8988T (cell line): ENCODE measurements at places on chromosomes 3 and 15.

GRCh38 chr15:56371495-56372147, 6.4 kb downstream of the TEX9 start:
- DNase-seq = no peak

DNA sequence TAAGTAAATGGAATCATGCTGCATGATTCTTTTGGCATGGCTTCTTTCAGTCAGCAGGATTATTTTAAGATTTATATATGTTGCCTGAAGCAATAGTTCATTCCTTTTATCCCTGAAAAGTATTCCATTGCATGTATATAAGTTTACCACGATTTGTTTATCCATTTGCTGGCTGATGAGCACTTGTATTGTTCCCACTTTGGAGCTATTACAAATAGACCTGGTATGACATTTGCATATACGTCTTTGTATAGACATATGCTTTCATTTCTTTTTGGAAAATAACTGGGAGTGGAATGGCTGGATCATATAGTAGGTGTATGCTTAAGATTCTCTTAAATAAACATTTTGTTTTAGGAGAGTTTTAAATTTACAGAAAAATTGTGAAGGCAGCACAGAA, 79.3 kb upstream of the CBLB start:
- DNase-seq = no peak

- no peak for DNase-seq
Measured at GRCh38 chr3:41693799-41694198, 268.1 kb downstream of the ULK4 start.

DNA sequence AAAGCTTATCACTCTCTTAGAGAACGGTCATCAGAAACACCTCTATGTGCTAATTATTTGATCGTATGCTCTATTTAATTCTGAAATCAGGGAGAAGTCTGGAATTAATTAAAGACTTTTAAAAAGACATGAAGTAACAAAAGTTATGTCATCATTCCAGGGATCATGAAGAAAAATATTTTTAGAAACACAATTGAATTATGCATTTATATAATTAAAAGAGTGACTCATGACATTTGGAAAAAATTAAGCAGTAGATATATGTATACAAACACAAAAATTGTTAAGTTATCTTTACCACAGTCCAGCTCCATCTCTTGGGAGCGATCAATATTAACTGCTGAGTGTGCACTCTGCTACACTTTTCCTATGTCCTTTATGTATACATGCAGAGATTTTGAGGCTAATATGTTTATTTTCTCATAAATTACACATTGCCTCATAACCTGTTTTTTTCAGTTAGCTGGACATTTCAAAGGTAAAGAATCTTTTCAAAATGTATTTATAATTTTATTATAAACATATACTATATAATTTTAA, 717.7 kb downstream of the GBE1 start:
- DNase-seq = no peak

DNA sequence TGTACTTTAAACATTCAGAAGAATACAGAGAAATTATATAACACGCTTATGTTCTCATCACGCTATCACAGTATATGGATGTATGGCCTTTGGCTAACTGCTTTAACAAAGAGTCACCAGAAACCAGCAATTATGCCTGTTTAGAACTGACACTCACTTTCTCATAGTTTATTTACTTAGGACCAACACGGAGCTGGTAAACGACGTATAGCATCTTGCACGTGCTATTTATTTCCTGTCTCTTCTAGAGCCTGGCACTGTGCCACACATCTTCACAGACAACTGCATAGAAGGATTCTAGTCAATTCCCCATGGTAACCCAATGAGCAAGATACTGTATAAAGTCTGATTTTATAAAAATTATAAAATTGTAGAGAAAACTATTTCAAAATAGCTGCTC, 43.6 kb downstream of the TBC1D2B start:
- no peak for DNase-seq

DNA sequence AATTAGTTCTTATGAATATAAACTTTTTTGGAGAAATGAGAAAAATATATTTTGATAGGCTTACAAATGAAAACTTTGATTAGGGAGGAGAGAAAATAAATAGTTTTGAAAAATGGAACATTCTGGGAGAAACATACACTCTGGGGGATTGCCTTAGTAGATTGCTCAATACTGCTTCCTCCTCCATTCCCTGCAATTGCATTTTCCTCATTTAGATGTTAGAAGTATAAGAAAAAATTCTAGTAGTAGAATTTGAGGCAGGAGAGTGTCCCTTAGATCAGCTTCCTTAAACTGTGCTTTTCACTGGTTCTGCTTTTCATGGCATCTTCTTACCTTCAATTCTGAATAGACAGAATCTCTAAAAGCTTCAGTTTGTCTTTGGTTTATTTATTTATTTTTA, 46.2 kb upstream of the CTDSPL2 start:
- DNase-seq = no peak

DNA sequence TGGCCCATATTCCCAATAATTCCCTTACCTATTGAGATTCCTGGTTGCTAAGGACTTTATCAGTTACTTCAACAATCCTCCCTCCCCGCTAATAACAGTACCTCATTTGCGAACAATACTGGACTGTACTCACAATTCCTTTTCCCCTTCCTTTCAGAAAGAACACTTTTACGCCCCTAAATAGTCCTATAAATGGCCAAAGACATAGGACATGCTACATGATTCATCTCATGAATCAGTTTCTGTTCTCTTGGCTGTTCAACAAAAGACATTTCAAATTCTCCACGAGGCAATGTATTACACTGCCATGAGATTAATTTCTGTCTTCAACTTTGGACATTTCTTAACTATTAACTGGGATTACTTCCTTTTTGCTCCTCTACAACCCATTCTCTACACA, 264.4 kb downstream of the TIGIT start:
- DNase-seq = no peak

DNA sequence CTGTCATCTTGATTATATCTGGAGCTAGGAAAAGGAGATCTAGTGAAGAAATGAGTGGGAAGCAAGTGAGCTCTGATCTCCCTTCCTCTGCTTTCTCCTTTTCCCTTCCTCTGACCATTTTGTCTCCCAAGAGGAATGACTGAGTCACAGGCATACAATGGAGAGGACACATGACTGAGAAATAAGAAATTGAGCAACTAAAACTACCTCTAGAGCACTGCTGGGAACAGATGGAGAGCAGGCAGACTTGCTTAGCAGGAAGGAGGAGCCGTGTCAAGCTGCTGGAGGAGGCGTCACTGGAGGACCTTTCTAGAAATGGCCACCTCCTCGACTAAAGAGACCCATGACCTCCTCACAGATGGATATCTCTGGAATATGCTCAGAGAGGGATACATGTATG, 66.9 kb upstream of the MYO5C start:
- no peak for DNase-seq

- no peak for DNase-seq
Measured at GRCh38 chr15:69941706-69942495, 155.8 kb downstream of the TLE3 start.

DNA sequence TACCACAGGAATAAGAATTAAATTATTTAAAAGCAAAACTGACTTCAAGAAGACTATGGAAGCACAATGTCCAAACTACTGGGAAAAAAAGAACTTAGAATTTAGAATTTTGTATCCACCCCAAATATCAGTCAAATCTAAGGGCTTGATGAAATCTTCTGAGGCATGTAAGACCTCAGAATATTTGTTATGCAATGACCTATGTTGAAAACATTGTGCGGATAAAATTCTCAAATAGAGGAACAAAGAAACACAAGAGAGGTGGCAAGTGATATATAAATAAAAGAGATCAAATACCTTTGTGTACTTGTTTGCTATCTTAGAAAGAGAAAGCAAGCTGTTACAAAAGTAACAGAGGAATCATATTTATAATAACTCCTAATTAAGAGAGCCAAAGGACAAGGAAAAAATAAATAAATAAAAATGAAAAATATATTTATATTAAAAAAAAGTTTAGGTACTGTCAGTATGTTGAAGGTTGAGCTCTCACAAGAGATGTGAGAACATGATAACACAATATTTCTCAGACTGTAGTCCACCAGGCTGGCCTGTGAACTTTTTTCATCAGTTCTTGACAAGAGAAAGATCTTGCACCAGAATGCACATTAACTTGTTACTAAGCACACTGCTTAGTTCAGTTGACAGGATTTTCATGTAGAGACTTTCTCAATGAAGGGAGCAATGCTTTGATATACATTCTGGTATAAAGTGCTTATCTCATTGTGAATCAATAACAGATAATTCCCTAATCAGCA, 50.0 kb downstream of the CPA3 start:
- no peak for DNase-seq

GRCh38 chr15:85444122-85444745, 63.8 kb downstream of the AKAP13 start:
- no peak for DNase-seq

- no peak for DNase-seq
Measured at GRCh38 chr3:49352890-49353421, 5.2 kb downstream of the GPX1 start.

DNA sequence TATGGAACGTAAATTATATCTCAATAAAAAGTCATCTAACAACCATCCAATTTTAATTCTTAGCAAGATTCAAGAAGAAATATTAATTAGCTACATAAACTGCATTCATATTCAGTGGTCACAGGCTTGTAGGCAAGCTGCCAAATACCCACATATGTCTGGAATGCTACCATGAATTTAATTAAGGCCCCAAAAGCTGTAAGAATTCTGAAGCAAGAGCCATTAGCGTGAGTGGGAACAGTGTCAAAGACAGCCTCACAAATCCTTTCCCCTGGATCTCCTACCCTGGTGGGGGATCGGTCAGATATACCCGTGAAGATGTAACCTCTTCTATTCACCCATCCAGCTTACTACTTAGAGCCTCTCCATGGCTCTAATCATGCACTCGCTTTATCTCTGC, 40.0 kb downstream of the ATG7 start:
- DNase-seq = no peak

- no peak for DNase-seq
Measured at GRCh38 chr3:94115482-94115881, 52.6 kb downstream of the NSUN3 start.

DNA sequence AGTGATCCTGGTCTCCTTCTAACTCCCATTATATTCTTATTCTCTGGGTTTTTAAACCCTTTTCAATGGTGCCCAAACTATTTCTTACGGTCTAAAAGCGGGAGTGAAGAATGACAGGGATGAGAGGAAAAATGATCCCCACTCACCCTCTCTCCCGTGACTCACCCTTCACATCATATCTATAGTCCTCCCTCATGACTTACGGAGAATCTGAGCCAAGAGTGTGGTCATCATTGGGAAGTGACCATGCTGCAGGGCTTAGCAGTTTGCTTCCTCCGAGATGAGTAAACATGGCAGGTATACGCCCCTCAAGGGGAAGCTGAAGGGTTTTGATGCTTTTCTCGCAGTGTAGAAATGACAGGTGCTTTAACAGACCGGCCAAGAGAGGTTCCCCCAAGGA, 274.0 kb downstream of the RYR3 start:
- DNase-seq = no peak

- DNase-seq = no peak
Measured at GRCh38 chr3:160735826-160736225, 20.2 kb upstream of the PPM1L start.

DNA sequence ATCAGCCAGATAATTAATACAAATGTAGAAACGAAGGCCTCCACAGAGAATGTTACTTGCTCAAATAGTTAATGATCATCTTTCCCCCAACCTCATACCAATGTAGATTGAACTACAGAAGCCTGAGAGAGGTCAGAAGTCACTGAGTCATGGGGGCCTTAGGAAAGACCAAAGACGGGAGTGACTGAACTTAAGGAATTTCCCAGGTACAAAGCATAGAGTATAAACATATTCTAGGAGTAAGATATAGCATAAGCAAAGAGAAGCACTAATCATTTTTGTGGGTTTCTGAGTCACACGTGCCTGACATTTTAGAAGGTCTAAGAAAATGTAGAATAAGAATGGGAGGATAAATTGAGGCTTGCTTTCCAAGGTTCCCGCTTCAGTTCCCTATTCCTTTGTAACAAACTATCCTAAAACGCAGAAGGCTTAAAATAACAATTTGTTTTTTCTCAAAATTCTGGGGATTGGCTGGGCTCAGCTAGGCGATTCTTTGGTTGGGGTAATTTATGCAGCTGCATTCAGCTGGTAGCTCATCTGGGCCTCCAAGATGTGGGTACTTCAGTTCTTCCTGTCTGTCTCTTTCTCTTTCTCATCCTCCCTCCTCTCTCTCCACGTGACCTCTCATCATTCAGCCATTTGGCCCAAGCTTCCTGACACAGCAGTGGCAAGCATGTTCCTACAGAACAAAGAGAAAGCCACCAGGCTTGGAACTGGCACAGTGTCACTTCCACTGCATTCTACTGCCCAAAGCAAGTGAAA, 422.6 kb downstream of the FOXP1 start:
- DNase-seq = no peak

DNA sequence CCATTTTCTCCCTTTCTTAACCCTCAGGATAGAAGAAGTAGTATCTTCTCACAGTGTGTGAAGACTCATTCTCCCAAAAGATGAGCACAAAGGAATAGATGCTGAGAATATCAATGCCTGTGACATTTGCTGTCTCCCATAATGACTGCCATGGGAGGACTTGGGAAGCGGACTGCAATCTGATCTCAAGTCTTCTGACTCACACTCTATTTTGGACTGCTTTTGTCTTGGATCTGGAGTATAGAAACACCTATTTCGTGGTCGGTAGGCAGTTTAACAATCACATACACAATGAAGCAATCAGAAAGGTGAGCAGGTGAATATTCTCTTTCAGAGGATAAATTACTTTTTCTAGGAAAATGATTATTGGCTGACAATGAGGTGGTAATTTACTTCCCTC, 852.0 kb downstream of the FHIT start:
- no peak for DNase-seq

DNA sequence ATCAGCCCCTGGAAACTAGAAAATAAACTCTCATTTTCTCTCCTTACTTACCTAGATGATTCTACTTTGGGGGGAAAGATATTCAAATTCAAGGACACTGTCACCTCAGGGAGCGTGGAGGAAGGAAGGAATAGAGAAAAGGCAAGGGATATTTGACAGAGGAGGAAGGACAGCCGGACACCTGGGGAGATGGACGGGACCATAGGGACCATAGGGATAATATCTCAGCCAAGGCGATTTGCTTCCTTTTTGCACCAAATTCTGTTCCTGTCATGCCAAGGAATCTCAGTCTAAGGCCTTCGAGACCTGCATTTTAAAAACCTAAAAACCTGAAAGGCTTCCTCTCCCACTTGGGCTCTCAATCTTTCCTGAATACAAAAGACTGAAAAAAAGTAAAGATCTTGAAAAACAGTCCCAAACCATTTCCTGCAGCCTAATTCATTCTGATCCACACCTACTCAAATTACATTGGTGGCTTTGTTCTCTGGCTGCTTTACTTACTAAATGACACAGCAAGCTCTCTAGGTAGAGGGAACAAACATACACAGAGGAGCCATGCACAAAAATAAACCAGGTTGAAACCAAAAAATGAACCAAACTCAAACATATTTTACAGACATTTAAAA, 73.9 kb upstream of the SLC24A5 start:
- DNase-seq = no peak
